ENCODE measurements at places on chromosomes 11 and 22.
A peak's percentile ranks its signal among the peaks of the same experiment; 100 is the strongest.

DNA sequence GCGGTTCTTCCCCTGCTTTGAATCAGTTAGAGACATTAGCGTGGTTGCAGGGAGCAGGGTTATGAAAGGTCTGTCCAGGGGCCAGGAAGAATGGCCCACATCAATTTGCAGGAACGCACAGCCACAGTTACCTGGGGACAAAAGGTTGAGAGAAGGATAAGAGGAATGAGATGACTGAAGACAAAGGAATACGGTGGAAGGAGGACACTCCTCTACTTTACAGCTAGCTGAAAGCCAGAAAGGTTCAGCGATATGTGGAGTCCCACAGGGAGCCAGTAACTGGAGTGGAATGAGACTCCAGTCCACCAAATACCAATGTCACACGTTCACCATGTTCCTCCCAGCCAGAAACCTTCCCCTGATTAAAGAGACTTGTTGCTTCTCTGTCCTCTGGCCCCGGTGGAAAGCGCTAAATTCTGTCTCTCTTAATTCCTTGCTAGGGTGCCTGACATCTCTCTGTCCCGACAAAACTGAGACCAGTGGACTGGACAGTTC lies 10.7 kb downstream of the XNDC1N start:
- DNase-seq: no peak

DNA sequence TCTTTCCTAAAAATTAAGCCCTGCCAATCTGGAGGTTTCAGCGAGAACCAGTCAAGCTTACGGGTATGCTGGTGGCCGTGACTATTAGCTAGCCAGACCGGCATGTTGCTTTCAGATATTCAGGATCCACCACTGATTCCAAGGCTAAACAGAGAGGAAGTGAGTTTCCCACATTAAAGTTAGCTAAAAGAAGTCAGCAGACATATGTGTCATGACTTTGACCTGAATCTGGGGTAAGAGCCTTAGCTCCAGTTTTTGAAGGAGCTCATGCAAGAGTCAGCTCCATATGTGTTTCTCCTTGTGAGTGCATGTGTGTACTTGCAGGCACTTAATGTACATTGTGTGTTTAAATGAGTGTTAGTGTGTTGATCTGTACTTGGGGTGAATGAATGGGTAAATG lies 1.4 kb downstream of the ZFPL1 start:
- no peak for DNase-seq

GRCh38 chr11:120185706-120186455 lies 25.0 kb upstream of the OAF start:
- no peak for DNase-seq

- DNase-seq: no peak
Measured at GRCh38 chr22:37519268-37520195, at the start of gene CARD10. Gene CARD10, minus strand, starts transcription at chr22:37519415. Its CDS starts 215 bp downstream, at chr22:37519200.

DNA sequence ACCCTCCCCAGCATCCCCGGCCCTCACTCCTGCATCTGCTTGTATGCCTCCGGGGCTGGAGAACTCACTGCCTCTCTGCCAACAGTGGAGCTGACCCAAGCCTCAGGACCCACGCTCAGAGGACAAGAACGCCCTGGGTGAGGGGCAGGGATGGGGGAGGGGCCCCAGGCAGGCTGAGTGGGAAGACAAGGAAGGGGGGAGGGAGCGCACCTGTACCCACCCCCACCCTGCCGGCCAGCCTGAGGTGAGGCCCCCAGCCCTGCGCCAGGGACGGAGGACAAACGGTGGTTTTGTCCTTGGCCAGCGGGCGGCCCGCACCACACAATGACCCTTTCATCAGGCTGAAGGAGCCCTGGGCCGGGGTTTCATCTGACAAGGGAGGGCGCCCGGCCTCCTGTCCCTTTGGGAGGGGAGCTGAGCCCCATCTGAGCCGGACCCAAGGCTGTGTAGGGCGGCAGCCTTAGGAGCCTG lies 10.0 kb downstream of the WNT7B start:
- DNase-seq: no peak

- no peak for DNase-seq
Measured at GRCh38 chr11:16278979-16279378, 77.4 kb downstream of the SOX6 start.

- DNase-seq: no peak
Measured at GRCh38 chr11:106913141-106913540, 105.1 kb downstream of the GUCY1A2 start.

GRCh38 chr11:20429216-20429615 lies 41.7 kb downstream of the PRMT3 start:
- no peak for DNase-seq

GRCh38 chr22:40024201-40025061 lies 29.7 kb downstream of the FAM83F start:
- DNase-seq: peak; percentile 46

GRCh38 chr22:42433754-42434682 lies 1.8 kb upstream of the NFAM1 start:
- DNase-seq: no peak

- no peak for DNase-seq
Measured at GRCh38 chr11:35747668-35748067, 85.1 kb downstream of the TRIM44 start.

- DNase-seq: no peak
Measured at GRCh38 chr22:36741204-36741793, 34.6 kb downstream of the IFT27 start.

DNA sequence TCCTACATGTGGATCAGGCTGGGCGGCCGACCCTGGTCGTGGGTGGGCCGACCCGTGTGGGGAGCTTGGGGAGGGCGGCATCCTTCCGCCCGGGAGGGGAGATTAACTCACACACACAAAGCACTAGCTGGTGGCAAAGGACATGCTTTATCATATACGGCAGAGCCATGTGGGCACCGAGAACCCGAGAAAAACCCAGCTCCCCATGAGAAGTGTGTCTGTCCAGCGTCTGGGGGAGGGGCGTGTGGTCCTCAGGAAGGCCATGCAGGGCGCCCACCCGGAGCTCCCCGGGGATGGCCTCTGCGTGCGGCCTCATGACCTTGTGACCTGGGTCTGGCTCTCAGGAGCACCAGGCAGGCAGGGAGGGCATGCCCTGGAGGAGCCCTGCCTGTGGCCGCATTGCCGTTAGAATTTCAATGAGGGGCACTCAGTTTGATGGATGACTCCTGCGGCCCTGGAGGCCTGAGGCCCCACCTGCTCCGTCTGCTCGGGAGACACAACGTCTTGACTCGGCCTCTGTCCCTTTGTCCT lies 39.4 kb upstream of the TOLLIP start:
- no peak for DNase-seq

DNA sequence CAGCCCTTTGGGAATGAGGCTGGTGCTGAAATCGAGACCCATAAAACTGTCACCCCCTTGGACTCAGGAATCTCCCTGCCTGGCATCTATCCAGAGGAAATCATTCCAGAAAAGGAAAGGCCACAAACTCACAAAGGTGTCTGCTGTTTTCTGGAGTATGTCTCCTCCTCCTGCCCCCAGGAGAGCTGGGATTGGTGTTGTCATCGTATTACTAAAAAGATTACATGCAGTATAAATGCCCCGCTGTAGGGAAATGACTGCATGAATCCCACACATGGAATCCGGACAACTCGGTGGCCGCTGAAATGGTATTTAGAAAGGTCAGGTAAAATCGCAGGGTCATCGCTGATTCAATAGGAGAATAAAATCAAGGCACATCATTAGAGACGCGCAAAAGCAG lies 18.9 kb upstream of the RFPL3 start:
- DNase-seq: no peak

- no peak for DNase-seq
Measured at GRCh38 chr11:120606211-120607010, 94.9 kb downstream of the GRIK4 start.

DNA sequence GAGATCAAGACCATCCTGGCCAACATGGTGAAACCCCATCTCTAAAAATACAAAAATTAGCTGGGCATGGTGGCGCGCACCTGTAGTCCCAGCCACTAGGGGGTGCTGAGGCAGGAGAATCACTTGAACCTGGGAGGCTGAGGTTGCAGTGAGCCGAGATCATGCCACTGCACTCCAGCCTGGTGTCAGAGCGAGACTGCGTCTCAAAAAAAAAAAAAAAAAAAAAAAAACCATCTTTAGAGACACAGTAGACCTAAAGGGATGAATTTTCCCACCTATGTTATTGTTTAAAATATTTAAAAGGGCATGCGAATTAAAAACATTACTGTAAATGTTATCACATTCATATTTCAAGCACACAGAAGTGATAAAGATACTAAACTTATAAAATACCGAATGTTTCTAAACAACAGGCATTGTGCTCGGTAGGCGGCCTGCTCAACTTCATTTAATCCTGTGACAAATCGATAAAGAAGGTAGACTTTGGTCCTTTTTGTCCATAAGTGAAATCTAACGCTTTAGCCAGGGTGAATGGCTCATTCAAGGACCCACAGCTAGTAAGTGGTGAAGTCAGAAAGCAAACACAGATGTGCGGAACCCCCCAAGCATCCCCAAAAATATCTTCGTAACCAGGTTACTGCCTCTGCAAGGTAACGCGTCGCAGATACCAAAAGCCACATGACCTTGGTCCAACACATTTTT lies 16.1 kb downstream of the NCAPD3 start:
- DNase-seq: peak; percentile 49

- peak; percentile 54 for DNase-seq
Measured at GRCh38 chr11:64206457-64207255, at the start of gene FERMT3. Gene FERMT3, plus strand, starts transcription at chr11:64206721. Its CDS starts 644 bp downstream, at chr11:64207365.

DNA sequence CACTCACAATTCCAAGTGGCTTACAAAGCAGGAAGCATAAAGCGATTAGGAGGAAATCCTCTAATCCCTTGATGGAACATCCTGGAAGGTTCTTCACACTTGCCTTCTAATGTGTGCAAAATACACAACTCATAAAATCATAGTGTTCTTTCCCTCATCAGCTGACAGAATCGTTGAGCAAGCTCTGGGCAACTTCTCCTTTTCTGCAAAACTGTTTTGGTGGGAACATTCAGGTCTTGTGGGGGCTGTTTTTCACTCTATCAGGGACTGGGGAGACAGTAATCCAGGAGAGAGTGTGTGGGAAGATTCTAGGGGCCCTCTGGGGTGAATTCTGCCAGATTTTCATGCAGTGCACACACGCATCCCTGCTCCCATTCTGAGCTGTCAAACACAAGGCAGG lies 53.2 kb downstream of the IRAG1 start:
- no peak for DNase-seq

DNA sequence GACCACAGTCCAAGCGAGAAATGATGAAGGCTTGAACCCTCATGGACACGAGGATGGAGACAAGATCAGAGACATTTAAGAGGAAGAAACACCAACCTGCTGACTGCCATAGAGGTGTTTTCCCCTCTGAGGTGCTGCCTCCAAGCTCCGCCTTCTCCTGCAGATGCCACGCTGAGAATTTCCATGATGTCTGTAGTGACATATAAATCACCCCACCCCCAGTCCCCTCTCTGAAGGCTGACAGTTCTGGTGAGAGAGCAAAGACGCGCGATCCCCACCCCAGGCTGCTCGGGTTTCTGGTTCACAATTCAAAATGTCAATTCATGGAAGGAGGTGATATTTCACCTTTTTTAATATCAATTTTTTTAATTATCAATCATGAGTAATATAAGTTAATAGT lies 28.2 kb downstream of the LRRC32 start:
- no peak for DNase-seq

- no peak for DNase-seq
Measured at GRCh38 chr11:78354408-78355308, 63.0 kb downstream of the GAB2 start.

DNA sequence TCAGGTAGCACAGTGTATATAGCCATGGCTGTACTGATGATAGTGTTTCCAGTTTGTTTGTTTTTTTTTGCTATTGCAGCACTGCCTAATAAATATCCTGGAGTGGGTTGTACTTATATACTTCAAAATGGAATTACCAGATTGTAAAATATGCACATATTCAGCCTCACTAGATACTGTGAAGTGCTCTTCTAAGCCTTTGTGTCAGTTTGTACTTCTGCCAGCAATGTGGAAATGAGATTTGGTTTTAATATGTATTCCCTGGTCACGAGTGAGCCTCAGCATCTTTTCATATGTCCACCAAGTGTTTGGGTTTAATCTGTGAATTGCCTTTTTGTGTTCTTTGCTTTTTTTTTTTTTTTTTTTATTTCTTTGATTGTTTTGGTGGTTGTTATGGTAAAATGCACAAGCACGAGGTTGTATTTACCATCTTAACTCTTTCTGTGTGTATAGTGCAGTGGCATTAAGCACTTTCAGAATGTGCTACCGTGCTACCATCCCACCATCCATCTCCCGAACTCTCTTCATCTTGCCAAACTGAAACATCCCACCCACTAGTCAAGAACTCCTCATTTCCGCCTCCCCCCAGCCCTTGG lies 34.9 kb downstream of the ST3GAL4 start:
- DNase-seq: no peak

GRCh38 chr11:47326198-47326597 lies 26.3 kb downstream of the MYBPC3 start:
- DNase-seq: no peak

GRCh38 chr22:26450453-26451185 lies 21.6 kb downstream of the ASPHD2 start:
- DNase-seq: no peak

DNA sequence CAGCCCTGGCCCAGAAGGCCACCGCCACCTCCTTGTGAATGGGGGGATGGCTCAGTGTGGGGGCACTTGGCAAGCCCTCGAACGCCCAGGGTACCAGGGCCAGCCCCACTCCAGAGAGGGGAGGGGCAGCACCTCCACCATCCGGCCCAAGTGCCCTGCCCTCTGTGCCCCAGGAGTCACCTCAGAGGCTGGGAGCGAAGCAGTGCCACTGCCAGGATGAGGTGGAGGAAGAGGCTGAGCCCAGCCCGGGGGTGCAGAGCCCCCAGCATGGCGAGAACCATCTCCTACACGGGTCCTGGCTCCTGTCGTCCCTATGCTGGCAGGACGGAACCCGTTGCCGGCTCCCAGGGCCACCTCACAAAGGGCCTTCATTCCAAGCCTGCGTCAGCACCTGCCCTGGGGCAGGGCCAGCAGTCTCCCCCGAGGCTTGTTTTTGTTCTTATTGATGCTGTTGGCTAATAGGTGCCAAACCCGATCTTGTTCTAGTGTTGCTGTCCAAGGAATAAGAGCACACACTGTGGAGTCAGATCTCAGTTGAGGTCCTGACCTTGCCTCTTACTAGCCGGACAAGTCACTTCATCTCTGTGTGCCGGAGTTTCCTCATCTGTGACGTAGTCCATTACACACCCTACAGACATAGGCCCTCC lies at the start of gene FREY1:
FREY1 (minus strand) TSS at position 307 of the 647 bp plus-strand sequence; CDS start at position 281, 26 bp downstream.
- DNase-seq: no peak

DNA sequence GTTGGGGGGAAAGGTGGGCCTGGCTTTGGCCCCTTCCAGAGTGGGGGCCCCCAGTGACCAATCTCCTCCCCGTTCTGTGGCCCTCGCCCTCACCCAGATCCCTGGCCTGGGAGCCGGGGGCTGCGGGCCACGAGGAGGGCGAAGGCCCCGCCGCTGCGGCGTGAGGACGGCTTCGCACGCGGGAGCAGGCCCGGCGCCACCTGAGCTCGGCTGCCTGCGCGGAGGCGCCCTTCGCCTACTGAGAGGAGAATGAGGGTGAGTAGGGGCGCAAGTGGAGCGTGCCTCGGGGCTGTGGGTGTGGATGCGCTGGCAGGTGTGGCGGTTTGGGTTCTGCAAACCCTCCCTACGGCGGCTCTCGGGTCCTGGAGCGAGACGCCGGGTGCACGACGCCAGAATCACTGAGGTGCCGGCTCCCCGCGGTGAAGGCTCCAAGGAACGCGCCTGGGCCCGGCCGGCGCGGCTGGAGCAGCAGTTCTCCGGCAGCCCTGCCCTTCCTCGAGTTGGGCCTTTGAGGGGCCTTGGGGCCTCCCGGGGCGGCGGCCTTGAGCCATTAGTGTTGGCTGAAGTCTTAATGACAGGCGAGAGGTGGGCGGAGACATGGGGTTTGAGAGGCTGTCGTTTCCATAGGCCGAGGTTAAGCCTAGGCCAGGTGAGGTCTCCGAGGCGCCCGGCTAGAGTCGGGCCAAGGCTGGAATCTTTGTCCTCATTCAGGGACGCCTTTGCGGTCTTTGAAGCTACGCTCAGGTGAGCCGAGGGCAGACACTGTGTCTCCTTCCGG lies 65.3 kb downstream of the CTTN start:
- DNase-seq: no peak

- no peak for DNase-seq
Measured at GRCh38 chr11:76185931-76186401, 20.3 kb downstream of the WNT11 start.

Measured in T follicular helper cell (primary cell).